ENCODE measurements at places on chromosomes 5 and 9.
A peak's percentile ranks its signal among the peaks of the same experiment; 100 is the strongest.

DNA sequence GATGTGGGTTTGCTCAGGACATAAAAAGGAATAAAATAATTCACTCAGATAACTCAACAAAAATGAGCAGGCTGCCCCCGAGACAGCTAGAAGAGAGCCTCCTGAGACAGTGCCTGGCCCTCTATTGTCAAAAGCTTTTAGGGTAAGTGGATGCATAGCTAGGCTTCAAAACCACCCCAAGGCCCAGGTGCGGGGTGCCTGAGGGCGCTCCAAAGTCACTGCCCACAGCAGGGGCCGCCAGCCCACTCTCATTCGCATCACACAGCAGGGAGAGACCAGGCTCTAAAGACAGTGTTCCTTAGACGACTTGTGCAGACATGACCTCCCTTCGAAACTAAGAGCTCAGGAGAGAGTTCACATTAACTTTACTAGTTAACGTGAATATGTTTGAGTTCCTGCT lies 271.5 kb downstream of the FSTL4 start:
- DNase-seq, result no peak

DNA sequence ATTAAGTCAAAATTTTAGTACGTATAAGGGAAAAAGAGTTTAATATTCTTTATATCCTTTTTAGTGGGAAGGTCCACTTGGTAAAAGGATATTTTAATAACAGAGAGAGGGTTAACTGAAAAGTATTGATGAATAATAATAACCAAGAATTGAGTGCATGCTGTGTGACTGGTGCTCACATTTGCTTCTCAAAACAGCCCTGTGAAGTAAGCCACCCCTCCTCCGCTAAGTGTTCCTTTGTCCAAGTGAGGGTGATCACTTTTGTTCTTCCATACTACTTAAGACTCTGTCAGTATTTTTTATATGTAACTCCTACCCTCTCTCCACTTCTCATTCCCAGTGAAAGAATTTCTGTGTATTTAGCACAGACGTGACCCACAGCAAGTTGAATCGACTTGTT lies 51.5 kb downstream of the SLC44A1 start:
- no peak for DNase-seq

GRCh38 chr5:83096660-83097339 lies 19.5 kb downstream of the XRCC4 start:
- DNase-seq, result no peak

DNA sequence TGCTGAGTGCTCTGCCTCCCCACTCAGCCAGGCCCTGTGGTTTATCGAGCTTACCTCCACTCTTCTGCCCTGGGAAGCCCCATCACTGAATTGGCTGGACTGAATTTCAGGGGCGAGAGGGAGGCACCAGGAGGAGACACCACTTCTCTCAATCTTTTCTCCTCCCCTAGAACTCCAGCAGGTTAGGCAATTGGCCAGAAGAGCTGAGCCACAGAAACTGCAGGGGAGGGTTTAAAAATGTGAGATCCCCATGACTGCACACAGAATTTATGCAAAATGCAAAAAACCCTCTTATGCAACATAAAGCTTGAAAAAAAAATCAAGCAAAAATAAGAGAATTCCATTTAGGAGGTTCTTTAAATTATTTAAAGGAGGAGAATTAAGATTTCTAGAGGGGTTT lies 29.9 kb downstream of the TUT7 start:
- no peak for DNase-seq

DNA sequence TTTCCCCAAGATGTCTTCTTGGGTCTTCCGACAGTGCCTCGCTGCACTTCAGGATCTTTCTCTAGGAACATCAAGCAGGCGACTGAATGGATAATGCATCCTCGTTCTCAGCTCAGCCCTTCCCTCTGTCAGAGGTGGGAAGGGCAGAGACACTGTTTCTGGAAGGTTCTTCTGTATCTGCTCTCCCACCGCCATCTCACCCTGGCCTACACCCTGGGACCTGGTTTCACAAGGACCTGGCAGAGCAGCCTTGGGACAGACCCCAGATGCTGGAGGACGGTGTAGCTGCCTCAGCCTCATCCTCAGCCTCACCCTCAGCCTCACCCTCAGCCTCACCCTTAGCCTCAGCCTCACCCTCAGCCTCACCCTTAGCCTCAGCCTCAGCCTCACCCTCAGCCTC lies 18.5 kb downstream of the MRPL36 start:
- DNase-seq, result no peak

GRCh38 chr5:102866237-102866600 lies 111.1 kb downstream of the PAM start:
- no peak for DNase-seq

- DNase-seq, result no peak
These were observed 532.9 kb downstream of the ANXA1 start for GRCh38 chr9:73684601-73685000.

- DNase-seq, result no peak
These were observed 23.7 kb downstream of the ACER2 start for GRCh38 chr9:19432473-19432872.

- no peak for DNase-seq
These were observed 994 bp downstream of the POLE3 start for GRCh38 chr9:113409481-113409880.

GRCh38 chr5:131221888-131222287 lies 42.0 kb upstream of the CDC42SE2 start:
- no peak for DNase-seq

- DNase-seq, result no peak
These were observed 108.7 kb downstream of the SNCAIP start for GRCh38 chr5:122420537-122421236.

DNA sequence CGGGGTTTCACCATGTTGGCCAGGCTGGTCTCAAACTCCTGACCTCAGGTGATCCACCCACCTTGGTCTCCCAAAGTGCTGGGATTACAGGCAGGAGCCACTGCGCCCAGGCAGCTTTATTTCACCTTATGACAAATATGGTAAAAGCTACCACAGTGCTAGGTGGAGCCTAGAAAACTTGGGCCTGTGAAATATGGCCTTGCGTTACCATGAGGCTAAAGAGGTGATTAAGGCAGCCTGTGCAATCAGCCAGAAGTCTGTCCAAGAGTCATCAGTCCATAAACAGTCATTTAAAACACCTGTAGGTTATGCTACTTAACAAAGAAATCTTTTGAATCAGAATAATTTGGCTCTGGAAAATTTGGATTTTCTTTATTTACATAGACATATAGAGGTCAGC lies 114.8 kb upstream of the ANKH start:
- DNase-seq, result no peak

DNA sequence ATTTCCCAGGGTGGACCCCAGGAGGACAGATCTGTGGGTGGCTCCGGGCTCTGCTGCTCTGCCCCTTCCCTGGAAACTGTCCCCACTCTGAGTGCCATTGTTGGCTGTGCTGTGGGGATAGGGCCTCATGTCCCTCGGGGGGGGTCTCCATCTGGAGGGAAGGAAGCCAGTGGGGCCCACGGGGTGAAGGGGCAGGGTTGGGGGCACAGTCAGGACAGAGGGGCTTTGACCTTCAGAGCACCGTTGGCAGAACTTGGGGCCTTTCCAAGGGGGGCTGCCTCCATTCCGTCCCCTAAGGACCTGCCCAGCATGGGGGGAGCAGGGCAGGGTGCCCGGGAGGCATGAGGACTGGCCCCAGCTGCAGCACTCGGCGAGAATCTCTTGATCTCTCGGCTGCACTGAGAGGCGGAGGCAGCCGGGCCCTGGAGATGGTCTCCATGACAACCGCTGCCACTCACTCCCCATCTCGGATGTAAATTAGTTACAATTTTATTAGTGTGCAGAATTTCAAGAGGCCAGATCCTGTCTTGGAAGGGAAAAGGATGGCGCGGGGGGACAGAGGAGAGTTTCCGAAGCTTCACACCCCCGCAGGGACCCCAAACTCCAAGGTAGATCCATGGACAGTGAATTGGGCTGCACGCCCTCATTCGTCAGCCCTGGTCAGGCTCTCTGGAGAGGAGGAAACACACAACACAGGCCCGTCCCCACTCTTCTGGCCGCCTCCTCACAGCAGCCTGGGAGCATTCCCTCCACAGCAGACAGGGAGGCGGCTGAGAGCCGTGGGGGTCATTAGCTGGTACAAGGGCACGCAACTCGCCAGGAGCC lies 216.2 kb upstream of the IER5L start:
- no peak for DNase-seq

DNA sequence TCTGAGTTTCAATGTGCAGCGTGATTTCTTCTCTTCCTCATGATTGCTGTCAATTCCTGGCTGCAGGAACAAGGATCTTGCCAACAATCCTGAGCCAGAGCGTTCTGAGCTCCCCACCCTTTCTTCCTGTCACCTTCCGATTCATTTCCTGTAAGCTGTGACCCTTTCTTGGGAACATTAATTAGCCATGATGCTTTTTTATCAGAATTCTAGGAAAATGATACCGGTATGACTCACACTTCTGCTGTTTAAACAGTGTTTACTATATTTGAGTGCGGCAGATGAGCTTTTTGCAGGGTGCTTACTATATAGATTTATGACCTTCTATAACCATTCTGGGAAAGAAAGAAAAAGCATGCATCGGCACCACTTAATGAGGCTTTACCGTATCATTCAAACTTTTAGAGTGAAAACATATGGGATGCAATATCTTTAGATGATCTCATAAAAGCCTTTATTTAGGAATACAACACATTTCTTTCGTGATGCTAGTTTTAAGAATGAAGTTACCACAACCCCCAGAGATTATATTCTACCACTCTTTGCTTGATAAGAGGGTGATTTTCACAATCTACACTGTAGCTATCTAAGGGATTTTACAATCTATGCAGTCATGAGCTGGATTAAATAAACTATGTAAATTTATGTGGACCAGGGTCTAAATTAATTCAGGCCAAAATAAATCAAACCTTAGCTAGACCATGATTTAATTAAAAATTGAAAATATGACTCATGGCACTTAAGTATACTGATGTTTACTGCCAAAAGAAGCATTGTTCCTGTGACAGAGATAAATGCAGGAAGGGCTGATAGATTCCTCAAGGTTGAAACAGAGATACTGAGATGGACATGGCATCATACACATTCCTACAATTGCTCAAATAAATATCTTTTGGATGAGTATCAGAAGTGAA lies 38.0 kb upstream of the OSMR start:
- DNase-seq, result no peak

- no peak for DNase-seq
These were observed 158.0 kb downstream of the SMARCA2 start for GRCh38 chr9:2173170-2173569.

GRCh38 chr9:95640336-95640735 lies 123.6 kb upstream of the PTCH1 start:
- no peak for DNase-seq

DNA sequence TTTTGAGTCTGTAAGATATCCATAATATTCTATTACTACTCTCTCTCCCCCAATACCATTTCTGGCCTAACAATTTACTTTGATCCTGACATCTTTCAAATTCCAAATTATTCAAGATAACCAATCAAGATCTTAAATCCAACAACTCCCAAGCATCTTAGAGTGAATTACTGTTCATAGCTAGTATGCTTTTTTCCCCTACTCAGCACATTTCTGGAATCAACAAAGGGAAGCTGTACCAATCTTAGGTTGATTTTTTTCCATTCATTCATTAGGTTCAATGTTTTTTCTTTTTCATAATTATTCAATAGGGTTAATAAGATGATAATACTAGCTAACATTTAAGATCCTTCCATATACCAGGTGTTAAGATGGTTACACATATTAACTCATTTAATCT lies 50.3 kb upstream of the MTMR12 start:
- no peak for DNase-seq

- no peak for DNase-seq
These were observed 88.9 kb upstream of the TBCA start for GRCh38 chr5:77864997-77865396.

DNA sequence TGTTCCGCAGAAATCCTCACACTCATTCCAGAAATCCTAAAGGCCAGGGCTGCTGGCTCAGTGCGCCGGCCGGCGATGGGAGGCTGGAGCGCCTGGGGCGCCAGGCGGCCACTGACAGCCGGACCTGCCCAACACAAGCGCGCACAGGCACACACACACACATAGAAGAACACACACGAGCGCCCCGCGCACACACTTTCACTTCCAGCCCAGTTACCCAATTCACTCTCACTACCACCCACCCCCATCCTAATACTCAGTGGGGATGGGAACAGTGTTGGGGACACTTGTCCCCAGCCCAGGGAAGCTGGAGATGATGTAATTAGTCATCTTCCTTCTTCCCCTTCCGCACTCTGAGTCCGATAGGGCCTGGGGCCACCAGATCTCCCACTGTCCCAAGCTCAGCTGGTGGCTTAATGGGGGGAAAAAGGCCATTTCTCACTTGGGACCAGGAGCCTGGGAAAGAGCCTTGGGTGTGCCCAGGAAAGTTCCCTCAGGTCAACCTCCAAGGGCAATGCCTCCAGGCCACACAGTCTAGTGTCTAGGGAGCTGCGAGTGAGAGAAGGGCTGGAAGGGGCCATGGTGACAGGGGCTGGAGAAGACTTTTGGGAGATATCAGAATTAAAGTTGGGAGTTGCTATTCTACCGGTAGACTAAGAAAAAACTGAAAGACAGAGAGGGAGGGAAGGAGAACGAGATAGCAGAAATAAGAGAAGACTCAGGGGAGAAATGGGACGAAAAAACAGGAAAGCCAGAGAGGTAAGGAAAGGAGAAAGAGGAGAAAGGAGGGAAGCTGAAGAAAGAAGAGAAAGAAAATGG lies 1.7 kb downstream of the EBF1 start:
- no peak for DNase-seq

- no peak for DNase-seq
These were observed 6.4 kb upstream of the LHX2 start for GRCh38 chr9:124005029-124005771.

- DNase-seq, result no peak
These were observed 217.5 kb upstream of the RIOK2 start for GRCh38 chr5:97400537-97400936.

DNA sequence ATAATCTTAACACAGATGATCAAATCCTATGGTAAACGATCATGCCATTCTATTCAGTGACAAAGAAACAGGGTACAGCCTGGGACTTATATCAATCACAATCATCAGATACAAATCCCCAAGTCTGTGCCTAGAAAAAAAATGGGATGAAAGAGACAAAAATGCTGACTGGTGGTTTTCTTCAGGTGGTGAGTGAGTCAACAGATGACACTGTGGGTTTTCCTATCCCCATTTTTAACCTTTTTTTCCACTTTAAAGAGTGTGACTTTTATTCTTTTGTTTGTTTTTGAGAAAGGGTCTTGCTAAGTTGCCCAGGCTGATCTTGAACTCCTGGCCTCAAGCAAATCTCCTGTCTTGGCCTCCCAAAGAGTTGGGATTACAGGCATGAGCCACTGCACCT lies 3.2 kb downstream of the CIZ1 start:
- no peak for DNase-seq

- DNase-seq, result no peak
These were observed 86.5 kb upstream of the ANKRD55 start for GRCh38 chr5:56319526-56320181.

- no peak for DNase-seq
These were observed 72.5 kb downstream of the MED10 start for GRCh38 chr5:6305853-6306252.

- DNase-seq, result no peak
These were observed at the start of gene FREM1 for GRCh38 chr9:14909961-14910805. TSS of gene FREM1 (minus strand) at chr9:14910428. CDS start at chr9:14868977, 41,451 bp downstream.

- DNase-seq, result peak; percentile 4
These were observed 31.5 kb downstream of the CLINT1 start for GRCh38 chr5:157827423-157827822.

- no peak for DNase-seq
These were observed 19.3 kb downstream of the ISOC1 start for GRCh38 chr5:129113867-129114266.
